ENCODE measurements at places on chromosomes 2 and 18. TPM values are rescaled to one million over a fixed set of nuclear protein-coding genes. Genes with fewer than 3 reads are reported as not detected.

The NAT8 gene
- not detected for total RNA-seq

The ZBTB7C gene
- 26.6 TPM for total RNA-seq

The SKOR2 gene
- total RNA-seq = not detected

The UGT1A10 gene
- total RNA-seq = not detected

The LYG2 gene
- total RNA-seq = not detected

The PCARE gene
- 0.32 TPM for total RNA-seq

The PLCL1 gene
- total RNA-seq = 2.5 TPM

The ZNF396 gene
- 0.27 TPM for total RNA-seq

GRCh38 chr2:164745012-164745797 lies 96.4 kb downstream of the COBLL1 start:
- DNase-seq = no peak

GRCh38 chr18:46891742-46892214 lies 25.5 kb downstream of the PIAS2 start:
- DNase-seq = no peak

- DNase-seq = no peak
Observed at GRCh38 chr2:12718015-12718671, 1.4 kb downstream of the TRIB2 start.

DNA sequence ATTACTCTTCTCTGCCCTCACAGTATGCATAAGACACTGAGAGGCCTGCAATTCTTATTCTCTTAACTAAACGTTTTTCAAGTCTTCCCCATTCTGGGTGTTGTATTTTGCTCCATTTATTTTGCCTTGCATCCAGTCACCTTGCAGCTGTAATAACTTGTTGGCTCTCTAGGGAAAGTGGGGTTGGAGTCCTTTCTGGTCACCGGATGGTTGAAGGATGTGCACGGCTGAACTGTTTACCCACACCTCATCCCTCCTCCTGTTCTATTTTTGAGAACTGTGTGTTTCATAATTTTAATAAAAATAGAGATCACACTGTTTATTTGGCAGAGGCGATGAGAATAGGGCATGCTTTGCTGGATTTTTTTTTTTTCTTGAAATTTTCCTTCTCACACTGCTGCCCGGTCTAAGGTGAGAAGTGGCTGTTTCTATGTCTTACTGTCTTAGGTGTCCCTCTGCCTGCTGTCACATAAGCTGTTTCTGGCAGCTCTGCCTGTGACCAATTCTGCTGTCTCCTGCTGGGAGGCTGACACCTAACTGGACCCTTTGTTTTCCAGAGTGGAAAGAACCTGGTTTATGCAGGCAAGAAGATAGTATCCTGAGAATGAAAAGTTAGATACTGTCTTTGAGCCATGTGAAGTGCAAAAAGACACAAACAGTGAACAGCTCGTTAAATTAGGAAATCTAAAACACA lies 342.6 kb downstream of the DPP10 start:
- DNase-seq = no peak

DNA sequence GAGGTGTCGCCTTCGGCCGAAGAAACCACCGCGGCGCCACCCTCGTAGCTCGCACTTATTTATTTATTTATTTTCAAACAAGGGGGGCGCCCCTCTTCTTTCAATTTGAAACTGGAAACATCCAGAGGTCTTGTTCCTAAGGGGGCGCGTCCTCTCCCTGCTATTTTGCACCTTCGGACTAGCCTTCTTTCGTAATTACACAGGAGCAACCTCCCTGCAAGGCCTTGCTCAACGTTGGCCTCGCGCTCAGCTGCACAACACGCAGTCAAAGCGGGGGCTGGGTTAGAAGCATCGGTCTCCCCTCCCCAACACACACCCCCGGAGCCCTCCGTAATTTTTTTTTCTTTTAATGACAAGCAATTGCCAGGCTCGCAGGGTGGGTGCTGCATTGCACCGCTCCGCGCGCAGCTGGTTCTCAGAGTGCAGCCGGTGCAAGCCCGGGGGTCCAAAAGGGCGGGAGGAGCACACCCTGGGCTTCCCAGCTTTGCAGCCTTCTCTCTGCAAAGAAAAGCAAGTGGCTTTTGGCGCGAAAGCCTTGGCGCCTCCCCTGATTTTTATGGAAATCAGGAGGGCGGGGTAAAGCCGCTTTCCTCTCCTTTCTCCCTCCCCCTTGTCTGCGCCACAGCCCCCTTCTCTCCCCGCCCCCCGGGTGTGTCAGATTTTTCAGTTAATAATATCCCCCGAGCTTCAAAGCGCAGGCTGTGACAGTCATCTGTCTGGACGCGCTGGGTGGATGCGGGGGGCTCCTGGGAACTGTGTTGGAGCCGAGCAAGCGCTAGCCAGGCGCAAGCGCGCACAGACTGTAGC lies at the start of gene MYCN:
TSS of gene MYCN (plus strand) at position 697 of the 807 bp plus-strand sequence. CDS start 1,515 bp downstream, outside the sequence.
- DNase-seq = peak; percentile 58

- DNase-seq = no peak
Observed at GRCh38 chr2:234708091-234708683, 211.3 kb upstream of the ARL4C start.

- peak; percentile 18 for DNase-seq
Observed at GRCh38 chr2:20698916-20699613, 32.1 kb downstream of the GDF7 start.

DNA sequence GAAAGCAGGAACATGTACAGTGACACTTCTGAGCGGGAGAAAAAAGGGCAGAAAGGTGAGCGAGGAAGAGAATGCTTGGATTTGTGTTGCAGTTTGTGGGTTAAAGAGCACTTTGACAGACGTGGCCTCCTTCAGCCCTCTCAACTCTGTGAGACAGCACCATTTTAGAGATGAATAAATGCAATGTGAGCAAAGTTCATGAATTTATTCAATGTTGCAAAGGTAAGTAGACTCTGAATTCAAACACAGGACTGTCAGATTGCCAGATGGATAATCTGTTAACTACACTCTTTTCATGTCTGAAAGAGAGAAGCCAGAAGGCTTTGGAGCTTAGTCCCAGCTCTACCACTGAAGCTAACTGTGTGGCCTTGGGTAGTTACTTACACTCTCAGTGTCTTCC lies 47.7 kb downstream of the BOD1L2 start:
- DNase-seq = no peak

DNA sequence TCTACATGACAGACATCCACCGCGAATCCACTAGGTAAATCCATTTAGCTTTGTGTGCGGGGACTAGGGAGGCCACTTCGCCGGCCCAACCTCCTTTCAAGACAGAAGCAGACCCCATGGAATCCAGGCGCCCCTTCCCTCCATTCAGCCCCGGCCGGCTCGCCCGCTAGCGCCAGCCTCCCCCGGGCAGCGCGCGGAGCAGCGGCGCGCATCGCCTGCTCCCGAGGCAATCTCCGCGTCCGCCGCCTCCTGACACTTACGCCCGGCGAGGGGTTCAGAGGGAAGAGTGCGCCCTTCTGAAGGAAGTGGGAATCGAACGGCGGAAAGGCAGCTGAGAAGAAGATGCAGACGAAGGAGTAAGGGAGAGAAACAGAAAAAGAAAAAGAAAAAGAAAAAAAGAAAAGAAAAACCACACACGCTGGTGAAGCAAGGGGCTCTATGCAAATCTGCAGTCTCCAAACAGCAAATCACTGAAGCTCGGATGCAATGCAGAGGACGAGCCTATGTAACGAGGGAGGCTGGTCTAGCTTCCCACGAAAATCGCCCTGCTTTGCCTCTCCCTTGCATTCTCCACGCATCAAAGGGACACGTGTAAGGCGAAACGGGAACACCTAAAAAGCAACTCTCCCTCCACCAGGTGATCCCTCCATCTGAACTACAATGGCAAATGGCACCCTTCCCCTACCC lies 684.4 kb downstream of the NRXN1 start:
- DNase-seq = no peak

DNA sequence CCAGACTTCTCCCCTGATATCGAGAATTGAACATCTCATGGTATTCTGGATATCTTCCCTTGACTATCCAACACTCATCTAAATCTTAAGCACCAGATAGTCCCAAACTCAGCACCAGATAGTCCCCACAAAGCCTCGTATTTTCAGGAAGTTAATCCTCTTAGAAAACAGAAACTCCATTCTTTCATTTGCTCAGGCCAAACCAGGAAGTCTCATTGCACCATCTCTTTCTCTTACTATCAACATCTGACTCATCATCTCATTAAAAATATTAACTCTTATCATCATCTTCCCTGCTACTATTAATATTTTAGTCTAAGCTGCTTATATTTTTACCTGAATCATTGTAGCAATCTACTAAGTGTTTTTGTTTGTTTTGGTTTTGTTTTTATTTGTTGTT lies 286.4 kb downstream of the GALNT13 start:
- DNase-seq = no peak

DNA sequence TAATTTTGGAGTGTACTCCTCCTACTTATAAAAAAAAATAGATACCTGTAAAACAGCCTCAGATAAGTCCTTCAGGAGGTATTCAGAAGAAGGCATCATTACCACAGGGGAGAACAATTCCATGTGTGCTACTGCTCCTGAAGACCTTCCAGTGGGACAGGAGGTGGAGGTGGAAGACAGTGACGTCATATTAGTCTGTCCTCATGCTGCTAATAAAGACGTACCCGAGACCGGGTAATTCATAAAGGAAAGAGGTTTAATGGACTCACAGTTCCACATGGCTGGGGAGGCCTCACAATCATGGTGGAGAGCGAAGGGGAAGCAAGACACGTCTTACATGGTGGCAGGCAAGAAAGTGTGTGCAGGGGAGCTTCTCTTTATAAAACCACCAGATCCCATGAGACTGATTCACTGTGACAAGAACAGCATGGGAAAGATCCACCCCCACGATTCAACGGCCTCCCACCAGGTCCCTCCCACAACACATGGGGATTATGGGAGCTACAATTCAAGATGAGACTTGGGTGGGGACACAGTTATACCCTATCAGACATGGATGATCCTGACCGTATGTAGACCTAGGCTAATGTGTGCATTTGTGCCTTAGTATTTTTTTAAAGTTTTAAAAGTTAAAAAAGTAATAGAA lies 98.4 kb downstream of the NDUFA10 start:
- DNase-seq = peak; percentile 13

GRCh38 chr2:8806885-8807704 lies 30.3 kb downstream of the KIDINS220 start:
- peak; percentile 17 for DNase-seq

DNA sequence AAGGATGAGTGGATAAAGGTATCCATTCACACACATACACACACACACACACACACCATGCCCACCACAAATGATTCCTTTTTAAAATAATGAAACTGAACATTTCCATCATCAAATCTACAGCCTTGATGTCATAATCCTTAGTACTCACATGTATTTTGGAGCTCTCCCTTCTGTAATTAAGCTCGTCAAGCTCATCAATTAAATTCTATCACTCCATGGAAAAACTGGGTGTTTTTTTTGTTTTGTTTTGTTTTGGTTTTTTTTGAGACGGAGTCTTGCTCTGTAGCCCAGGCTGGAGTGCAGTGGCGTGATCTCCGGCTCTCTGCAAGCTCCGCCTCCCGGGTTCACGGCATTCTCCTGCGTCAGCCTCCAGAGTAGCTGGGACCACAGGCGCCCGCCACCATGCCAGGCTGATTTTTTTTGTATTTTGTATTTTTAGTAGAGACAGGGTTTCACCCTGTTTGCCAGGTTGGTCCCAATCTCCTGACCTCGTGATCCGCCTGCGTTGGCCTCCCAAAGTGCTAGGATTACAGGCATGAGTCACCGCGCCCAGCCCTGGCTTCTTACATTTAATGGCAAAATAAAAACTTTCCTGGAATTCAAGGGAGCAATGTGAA lies 78.6 kb upstream of the RGPD4 start:
- DNase-seq = no peak

DNA sequence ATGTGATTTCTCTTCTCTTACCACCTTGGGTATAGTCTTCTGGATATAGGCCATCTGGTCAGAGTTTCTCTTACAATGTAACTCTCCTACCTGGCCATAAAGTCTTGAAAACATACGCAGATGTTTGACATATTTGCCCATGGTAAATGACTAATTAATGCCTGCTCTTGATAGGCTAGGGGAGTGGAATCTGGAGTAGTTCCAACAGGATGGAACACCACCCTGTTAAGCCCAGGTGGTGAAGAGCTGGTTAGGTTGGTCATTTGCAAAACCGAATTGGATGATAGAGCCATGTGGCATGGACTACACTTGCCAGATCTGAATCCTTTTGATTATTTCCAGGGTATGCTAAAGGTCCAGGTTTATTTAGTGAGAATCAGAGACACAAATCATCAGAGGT lies 36.5 kb downstream of the HADHB start:
- DNase-seq = no peak

DNA sequence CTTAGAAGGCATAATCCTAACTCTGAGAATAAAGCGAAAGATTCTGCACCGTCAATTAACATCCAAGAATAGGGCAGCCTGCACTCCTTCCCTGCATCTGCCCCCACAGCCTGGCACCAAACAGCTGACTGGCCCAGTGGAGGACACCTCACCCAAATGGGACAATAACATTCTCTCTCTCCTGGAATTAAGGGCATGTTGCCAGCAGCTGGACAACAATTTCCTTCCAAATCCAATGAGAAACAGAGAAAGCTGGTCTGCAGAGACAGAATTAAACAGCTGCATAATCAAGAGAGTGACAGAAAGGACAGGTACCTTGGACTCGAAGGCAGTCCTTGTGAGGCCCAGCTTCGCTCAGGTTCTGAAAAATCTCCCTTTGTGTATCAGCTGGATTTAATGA lies 15.0 kb downstream of the COX7A2L start:
- peak; percentile 85 for DNase-seq

- DNase-seq = peak; percentile 69
Observed at GRCh38 chr18:12659904-12660605, 2.1 kb upstream of the SPIRE1 start.

DNA sequence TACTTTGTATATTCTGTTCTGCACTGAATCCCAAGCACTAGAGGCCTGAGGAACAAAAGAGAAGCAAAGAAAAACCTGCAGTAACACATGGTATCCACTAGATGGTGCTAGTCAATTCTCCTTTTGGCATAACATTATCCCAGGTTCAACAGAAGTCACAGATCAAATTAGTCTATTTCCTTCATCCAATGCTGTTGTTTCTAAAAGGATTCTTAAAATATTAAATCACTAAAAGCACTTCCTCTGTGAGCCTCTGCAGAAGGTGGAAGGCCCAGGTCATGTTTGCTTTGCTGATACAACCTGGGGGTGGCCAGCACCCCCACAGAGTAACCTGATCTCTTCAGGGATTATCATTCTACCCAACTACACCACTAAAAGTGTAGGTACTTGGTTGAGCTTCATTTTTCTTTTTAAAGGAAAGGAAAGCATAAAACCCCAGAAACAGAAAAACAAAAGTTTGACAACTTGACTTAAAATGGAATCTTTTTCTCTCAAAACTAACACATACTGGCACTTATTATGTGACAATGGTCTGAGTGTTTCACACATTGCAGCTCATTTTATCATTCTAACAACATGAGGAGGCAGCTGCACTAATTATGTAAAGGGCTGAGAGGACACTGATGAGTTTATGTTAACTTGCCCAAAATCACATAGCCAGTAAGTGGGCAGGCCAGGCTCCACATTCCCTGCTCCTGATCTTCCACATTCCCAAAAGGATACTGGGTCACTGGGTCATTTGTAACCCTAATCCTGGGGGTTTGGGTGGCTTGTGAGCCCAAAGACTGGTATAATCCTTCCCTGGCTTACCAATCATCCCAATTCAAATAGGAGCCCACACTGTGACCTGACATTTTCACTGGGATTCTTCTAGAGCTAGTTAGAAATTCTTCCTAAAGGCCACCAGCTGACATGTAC lies 66.8 kb upstream of the DNER start:
- DNase-seq = peak; percentile 57
